Mucosa of gallbladder (tissue), 1 donor: ENCODE measurements at places on chromosomes 1 and 21. TPM values are rescaled to one million over a fixed set of nuclear protein-coding genes. Genes with fewer than 3 reads are reported as not detected.

Gene ADORA3
- 15.8 TPM for total RNA-seq

Gene SPRR2G
- total RNA-seq, result not detected

Gene WDR64
- total RNA-seq, result not detected

Gene IL12RB2
- total RNA-seq, result 0.98 TPM

Gene BSND
- not detected for total RNA-seq

Gene KCNE2
- not detected for total RNA-seq

Gene LPAR3
- 1.4 TPM for total RNA-seq

Gene SH3GLB1
- total RNA-seq, result 65.7 TPM

Gene FMO1
- not detected for total RNA-seq

Gene RAP1A
- 93.0 TPM for total RNA-seq

Gene IL6R
- total RNA-seq, result 31.2 TPM
